ENCODE measurements at places on chromosomes 7 and 10. TPM values are rescaled to one million over a fixed set of nuclear protein-coding genes. Genes with fewer than 3 reads are reported as not detected.

- DNase-seq = peak; percentile 50
These were observed 82.6 kb upstream of the NPVF start for GRCh38 chr7:25310896-25311295.

The OPALIN gene
- not detected for total RNA-seq

GRCh38 chr7:139942636-139943035 is 113.6 kb downstream of the TBXAS1 start:
- no peak for DNase-seq

DNA sequence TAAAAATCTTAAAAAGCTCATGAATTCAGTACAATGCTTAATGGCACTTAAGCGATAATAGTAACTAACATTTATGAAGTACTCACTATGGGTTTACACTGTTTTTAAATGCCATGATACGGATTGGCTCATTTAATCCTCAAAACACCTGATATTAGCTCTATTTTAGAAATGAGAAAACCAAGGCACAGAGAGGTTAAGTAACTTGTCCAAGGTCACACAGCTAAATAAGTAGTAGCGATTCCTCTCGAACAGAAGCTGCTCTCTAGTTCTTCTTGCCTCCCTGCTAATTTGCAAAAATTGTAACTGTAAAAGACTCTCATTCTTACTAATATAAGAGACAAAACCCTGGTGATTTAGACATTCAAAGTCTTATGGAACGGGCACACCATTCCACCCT is 110.7 kb upstream of the RHEB start:
- no peak for DNase-seq

GRCh38 chr10:3727268-3727667 is 57.7 kb downstream of the KLF6 start:
- DNase-seq = no peak

DNA sequence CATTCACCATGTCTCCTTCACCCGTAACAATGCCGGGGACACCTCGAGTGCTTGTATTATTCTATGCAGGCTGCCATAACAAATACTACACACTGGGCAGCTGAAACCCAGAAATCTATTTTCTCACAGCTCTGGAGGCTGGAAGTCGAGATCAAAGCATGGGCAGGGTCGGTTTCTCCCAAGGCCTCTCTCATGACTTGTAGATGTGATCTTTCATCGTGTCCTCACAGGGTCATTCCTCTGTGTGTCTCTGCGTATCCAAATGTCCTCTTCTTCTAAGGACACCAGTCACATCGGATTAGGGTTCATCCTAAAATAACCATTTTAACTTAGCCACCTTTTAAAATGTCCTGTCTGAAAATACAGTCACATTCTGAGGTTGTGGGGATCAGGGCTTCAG is 303.5 kb downstream of the KLF6 start:
- DNase-seq = no peak

- DNase-seq = no peak
These were observed 169.1 kb downstream of the BMPER start for GRCh38 chr7:34074421-34074820.

The CCDC172 gene
- not detected for total RNA-seq

DNA sequence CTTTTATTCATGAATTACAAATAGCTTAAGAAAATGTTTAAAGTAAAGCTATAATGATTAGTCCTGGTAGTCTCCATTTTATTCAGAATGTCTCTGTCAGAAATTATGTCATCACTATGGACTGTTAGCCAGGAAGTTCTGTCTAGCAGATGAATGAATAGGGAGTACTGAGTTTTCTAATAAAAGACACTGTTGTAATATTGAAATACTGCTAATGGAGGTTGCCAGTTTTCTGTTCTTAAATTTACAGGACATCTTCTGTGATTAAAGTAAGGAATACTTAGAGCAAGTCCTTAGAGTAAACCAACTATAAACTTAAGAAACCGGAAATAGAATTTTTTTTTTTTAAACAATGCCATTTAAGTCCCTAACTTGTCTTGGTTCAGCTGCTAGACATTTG is 309.8 kb downstream of the ADK start:
- DNase-seq = no peak

DNA sequence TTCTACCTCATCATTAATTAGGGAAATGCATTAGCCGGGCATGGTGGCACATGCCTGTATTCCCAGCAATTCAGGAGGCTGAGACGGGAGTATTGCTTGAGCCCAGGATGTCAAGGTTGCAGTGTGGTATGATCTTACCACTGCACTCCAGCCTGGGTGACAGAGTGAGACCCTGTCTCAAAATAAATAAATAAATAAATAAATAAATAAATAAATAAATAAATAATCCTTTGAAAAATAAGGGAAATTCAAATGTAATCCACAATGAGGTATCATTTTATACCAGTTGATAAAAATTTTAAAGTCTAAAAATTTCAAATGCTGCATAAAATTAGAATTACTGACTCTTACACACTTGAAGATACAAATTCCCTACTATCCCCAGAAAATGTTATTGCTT is 334.3 kb downstream of the ADK start:
- no peak for DNase-seq

DNA sequence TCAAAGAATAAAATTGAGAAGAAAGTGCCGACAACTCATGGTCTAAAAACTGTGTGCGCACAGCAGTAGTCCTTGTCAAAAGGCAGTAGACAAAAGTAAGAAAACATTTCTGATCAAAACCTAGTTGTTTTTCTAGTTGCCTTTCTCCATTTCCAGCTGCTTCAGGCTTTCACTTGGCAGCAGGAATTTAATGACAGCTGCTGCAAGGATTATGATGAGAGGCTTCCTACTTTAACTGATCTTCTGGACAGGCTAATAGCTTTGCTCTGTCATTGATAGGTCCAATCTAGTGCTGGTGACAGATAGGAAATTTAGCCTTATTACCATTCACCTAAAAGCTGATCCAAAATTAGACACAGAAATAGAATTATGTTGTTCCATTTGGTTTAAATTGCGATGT is 110.7 kb upstream of the SEMA3C start:
- no peak for DNase-seq

The GRM8 gene
- total RNA-seq = 2.2 TPM

DNA sequence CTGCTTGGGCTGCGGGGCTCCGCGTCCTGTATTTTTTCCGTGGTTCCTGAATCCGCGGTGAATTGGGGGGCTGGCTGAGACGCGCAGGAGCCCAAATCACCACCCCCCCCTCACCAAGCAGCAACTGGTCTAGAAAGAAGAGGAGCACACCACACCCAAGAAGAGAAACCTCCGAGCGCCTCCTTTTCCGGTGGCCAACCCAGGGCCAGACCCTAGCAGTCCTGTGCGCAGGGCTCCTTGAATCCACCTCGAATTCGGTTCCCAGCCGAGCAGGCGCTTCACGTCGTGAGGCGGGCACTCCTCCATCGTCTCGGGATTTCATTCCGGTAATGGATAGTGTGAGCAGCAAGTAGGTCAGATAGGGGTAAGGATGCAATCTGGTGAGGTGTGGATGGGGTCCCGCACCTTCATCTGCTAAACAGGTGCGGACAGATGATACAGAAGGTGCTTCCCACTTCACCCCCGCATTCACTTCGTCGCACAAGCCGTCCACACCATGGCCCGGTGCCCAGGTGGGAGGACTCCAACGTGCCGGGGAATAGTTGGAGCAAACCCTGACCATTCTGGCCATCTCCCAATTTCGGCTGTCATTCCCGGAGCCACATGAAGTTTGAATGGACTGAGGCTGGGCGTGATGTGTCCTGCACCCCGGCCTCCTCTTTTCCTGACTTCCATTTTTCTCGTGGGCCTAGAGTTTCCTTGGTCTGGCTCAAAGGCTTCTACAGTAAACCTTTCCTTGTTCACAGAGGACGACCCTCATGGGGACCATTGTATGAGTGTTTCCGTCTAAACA is 19.8 kb upstream of the ZNF273 start:
- DNase-seq = peak; percentile 17

DNA sequence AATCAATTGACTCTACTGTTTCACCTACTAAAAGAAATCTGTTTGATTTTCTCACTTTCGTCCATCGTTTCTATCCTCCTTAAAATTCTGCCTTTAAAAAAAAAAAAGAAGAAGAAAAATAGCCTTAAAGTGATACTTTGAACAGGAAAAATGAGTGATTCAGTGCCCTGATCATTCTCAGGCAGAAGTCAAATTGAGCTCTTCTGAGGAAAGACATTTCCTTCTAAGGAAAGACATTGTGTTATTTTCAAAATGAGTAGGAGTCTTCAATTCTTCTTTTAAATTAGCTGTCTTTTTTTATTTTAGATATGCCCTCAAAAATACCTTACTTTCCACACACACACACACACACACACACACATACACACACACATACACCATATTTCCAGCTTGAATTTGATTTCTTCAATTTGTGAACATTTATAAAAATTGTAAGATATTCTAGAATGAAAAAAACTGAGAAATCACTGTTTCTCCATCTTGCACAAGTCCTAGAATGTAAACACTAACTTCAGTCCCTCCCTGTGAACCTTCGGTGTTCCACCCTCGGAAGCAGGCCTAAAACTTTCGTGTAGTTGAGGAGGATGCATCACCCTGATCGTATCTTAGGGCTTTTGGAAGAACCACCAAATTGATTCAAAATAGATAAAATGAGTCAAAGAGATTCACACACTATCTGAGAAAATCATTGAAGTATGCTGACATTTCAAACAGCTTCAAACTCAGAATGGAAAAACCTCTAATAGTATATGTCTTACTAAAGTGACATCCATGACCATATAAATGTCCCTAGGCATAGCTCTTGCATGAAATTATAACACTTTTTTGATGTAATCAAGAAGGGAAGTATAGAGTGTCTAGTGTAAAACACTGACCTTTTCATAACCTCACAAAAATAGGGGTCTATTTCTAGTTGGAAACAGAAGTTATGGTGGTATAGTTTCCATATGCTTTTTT is 270.8 kb downstream of the GATA3 start:
- no peak for DNase-seq
